M059J (cell line): ENCODE measurements at places on chromosomes 4 and X. TPM values are rescaled to one million over a fixed set of nuclear protein-coding genes. Genes with fewer than 3 reads are reported as not detected.

The KIF4A gene
- total RNA-seq, result 42.8 and 89.1 TPM in 2 replicates

The IBSP gene
- not detected in 2 replicates for total RNA-seq

The SPOCK3 gene
- 0.20 and 0.81 TPM in 2 replicates for total RNA-seq

The FRMD7 gene
- 0.07 TPM in 1 of 2 replicates, not detected in the other for total RNA-seq

The ALAS2 gene
- total RNA-seq, result not detected in 2 replicates

The TLR6 gene
- total RNA-seq, result 2.3 and 2.8 TPM in 2 replicates

DNA sequence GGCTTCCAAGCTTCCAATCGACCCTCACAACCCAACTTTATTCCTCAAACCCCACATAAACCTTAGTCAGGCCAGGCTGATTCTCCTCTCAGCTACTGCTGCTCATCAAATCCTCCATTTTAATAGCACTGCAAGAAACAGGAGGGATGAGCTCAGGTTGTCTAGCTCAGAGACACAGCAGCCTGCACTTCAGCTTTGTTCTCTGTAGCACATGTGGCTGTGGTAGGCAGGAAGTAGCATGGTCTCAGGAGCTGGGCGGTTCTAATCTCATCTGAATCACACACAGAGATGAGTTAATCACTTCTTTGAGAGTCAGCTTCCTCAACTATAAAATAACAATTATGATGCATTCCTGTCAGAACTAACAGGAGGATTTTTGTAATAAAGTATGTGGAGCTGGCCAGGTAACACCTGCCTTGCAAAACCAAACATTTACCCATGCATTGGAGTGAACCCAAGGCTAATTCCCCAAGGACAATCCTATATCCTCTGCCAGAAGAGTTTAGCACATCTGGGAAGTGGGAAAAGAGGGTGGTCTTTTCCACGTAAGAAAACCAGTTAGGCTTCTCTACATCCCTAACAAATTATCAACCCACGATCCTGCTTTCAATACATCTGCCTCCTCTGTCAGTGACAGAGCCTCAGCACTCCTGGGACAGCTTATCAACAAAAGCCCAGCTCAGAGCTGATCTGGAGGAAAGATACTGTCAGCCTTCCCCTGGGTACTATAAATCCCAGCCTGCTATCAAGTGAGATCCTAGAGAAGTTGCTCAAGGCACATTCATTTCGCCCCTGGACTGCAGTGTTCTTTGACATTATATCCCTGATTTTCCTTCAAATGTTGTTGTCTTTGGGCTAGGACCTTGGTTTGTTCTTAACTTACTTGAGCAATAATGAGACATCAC is 32.8 kb downstream of the ELOVL6 start:
- peak; percentile 79 for DNase-seq

- DNase-seq, result no peak
Measured at GRCh38 chr4:111755571-111755970, 389.7 kb upstream of the FAM241A start.
